Fibroblast of villous mesenchyme (primary cell): ENCODE measurements at places on chromosomes 6 and 20. TPM values are rescaled to one million over a fixed set of nuclear protein-coding genes. Genes with fewer than 3 reads are reported as not detected.

DNA sequence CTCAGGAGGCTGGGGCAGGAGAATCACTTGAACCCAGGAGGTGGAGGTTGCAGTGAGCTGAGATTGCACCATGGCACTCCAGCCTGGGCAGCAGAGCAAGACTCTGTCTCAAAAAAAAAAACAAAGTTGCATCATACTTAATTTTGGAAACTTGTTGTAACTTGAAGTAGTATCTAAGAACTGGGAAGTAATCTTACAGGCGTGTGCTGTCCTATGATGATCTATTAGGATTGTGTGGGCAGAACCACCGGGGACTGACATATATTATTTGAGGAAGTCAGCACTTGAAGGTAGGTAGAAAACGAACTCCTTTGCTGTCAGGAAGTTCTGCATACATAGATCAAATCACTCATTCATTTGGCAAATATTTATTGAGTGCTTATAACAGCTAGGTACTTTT lies 188.5 kb downstream of the ZNF217 start:
- no peak for DNase-seq

GRCh38 chr20:10090588-10091166 lies 55.9 kb downstream of the ANKEF1 start:
- peak; percentile 54 for DNase-seq

- no peak for DNase-seq
Observed at GRCh38 chr6:148780918-148781436, 34.1 kb downstream of the UST start.

DNA sequence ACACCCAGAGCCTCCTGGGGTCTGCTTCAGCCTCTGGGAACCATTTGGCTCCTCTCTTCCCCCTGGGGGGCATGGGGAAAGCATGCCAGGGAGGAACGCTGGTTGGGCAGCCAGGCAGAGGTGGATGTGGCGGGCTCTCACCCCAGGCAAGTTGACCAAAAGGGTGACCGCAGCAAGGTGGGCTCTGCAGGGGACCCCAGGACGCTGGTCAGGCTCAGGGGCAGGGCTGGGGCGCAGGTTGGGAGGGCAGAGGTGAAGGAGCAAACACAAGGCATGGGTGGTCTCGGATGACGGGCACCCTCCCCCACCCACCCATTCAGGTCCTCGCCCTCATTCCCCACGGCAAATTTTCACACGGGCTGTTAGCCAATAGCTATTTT lies 30.2 kb upstream of the MRGBP start:
- no peak for DNase-seq

The ABHD16B gene
- not detected in 2 replicates for total RNA-seq

GRCh38 chr6:75204959-75205775 lies 686 bp downstream of the COL12A1 start:
- peak; percentile 82 for DNase-seq

The KIAA0408 gene
- 0.64 and 1.3 TPM in 2 replicates for total RNA-seq

- peak; percentile 71 for DNase-seq
Observed at GRCh38 chr6:134850721-134851305, 99.1 kb downstream of the ALDH8A1 start.

The HDDC2 gene
- total RNA-seq = 65.4 and 70.0 TPM in 2 replicates

The C20orf141 gene
- 0.32 TPM in 1 of 2 replicates, not detected in the other for total RNA-seq

DNA sequence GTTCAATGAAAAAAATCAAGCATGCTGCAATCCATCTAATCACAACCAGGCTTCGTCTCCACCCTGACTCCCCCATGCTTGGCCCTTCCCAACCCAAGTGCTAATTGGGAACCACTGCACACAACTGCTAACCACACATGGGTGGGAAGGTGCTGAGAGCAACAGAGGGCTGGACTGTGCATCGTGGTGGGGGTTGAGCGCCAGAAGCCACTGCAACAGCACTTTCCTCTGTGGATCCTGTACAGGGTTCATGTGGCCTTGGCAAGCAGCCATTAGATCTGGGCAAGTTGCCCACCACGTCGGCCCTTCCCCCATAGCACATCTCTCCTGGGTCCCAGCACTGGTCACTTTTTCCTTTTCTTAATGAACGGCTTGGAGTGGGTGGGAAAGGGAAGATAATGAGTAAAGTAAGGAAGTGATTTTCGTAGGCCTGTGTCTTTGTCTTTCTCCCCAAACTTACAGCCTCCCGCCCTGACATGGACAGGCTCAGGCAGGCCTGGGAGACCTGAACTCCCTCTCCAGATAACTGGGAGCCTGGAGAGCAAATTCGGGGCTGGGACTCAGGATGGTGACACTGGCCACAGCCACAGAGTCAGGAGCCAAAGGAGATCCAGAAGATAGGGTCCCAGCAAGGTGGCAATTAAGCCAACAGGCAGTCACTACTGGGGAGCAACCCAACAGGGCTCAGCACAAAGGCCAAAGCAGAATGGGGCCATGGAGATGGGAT lies 34.4 kb upstream of the MRPS10 start:
- peak; percentile 57 for DNase-seq

DNA sequence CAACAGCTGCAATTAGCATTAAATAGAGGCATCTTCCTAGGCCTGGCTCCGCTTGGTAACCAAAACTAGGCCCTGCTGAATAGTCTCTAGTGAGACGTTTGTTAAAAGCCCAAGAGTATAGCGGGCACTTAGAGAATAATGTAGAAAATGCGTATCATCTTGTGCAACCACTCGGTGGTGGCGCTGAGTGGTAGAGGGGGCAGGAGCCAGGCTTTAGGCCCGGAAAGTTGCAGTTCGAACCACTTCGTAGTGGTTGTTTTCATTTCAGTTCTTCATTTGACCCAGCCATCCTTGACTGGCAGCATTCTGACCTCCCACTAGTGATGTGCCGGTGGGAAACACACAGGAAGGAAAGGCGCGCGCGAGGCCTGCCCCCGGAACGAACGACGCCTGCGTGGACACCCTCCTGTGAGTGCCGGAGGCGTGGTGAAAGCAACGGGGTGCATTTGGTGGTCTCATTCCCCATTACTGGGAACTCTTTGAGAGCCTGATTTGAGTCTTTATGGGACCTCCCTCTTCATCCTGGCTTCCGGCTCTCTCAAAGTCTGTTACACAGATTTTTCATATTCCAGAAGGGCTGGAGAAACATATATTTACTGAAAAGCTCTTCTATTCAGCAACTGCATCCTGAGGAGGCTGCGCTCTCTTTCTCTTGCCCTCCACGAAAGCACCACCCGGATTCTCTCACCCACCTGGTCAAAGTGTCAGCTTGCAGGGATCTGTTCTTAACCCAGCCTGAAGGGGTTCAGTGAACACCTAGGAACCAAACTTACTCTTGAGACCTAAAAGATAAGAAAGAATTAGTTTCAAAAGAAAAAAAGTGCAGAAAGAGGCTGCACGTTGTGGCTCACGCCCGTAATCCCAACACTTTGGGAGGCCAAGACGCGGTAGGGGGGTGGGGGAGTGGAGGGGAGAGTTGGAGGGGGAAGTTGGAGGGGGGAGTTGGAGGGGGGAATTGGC lies 18.2 kb downstream of the GPX5 start:
- DNase-seq = no peak

DNA sequence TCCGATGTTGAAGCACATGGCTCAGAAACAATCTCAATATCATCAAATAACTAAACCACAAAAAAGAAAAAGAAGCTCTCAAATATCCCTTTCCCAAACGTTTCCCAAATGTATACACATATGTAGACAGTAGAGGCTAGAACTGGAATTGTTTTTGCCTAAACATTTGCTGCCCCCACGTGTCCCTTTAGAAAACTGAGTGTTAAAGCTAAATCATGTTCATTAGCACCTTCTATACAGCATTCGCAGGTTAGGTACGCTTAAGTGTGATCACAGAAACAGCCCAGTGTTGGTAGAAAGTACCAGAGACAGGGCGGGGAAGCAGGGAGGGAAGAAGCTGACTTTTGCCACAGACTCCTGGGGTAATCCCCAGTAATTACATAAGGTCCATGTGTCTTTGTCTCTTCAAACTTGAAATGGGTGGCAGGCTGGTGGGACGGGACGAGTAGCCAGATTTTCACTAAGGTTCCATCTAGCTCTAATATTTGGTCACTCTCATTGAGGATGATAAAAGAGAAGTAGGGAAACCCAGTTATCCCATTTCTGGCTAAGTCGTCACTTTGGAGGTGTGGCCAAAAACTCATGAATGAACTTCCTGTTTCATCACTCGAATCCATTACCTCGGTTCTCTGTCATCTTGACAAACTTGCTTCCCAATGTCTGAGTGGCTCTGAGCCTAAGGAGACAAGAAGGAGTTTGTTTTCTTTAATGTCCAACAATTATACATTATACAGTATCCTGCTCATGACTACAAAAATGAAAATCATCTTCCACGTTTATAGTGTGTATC lies 15.0 kb upstream of the TFAP2A start:
- peak; percentile 56 for DNase-seq

- DNase-seq = no peak
Observed at GRCh38 chr6:49698478-49698877, 14.9 kb downstream of the CRISP2 start.

The CAGE1 gene
- under 0.01 TPM in 2 replicates for total RNA-seq

DNA sequence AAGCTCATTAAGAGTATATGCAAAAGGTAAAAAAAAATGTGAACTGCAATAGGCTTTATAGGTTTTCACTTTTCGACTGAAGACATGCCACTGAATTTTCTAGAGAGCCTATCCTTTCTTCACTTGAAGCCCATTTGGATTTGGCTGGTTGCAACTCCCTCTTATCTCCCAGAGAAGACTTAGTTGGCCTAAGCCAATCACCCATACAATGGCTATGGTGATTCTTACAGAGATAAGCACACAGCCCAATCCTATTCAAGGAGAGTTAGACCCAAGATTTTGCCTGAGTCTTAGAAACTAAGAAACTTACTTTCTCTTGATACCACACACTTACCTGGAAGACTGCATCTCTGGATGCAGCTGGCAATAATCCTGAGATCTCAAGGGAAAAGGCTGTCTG lies 167.3 kb upstream of the PTCHD4 start:
- DNase-seq = no peak

DNA sequence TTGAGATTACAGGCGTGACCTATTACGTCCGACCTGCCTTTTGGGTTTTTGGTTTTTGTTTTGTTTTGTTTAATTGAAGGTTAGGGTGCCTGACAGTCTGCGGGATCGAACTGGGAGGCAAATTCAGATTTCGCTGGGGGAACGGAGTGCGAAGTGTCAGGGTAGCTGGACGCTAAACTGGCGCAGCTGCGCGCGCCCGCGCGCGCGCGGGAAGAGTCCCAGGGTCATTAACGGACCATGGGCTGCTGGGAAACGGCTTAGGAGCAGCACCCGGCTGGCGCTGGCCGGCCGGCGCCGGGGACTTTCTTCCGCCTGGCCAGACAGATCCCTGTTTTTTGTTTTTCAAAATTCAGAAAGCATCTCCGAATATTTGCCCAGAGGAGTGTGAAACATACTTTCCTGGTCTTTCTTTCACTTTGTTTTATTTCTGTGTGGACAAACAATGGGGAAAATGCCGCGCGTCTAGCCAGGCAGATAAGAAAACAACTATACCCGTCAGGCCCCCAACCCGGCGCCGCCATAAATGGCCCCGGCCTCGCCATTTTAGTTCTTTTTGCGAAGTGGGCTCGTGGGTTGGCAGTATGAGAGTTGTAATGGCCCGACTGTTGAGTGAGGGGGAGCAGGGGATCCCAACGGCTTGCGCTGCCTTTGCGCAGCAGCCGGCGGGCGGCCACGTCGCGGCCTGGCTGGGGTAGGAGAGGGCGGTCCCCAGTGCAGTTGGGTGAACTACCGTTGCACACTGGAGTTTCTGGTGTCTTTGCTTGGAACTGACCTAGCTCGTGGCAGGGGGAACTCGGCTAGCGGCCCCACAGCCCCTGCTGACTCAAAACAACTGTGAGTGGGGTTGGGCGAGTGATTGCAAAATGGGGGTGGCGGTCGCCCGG lies 7.1 kb downstream of the HSPA1B start:
- peak; percentile 89 for DNase-seq

DNA sequence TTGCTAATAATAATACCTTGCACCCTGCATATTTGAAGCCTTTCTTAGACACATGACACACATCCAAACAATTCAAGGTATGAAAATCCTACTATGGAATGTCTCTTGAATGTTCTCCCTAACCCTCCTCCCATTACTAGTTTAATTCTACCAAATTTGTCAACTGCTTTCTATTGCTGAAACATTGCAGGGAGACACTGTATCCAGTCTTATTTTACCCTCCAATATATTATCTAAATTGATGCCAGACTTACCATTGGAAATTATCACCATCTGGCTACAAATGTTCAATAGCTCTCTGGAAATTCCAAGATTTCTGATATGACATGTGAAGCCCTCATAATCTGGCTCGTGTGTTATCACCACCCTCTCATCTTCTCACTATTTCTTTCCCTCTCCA lies 1027.3 kb upstream of the CITED2 start:
- DNase-seq = no peak
